ENCODE measurements at places on chromosomes 12 and 14.

GRCh38 chr14:99057576-99058083 is 214.4 kb downstream of the BCL11B start:
- no peak for DNase-seq

- no peak for DNase-seq
Observed at GRCh38 chr12:66044731-66045130, 85.8 kb downstream of the LLPH start.

GRCh38 chr12:50043854-50044253 is 13.5 kb upstream of the ASIC1 start:
- peak; percentile 13 for DNase-seq

GRCh38 chr14:96351986-96352385 is 11.2 kb downstream of the ATG2B start:
- no peak for DNase-seq

DNA sequence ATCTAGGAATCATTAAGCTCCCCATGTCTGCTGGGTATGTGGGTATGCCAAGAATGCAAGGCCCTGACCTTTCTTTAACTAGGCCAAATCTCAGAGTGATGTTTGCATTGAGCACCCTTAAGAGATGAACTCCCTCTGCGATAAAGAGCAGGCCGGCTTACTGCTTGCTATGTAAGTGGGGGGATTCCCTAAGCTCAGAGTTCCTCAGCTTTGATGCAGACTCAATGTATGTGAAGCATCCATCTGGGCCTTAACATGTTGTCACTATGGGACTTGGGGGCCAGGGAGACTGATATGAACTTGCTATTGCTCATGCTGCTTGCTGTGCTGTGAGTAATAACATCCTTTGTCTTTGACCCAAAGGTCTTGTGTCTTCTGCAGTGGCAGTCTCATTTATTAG is 149.7 kb downstream of the C12orf75 start:
- DNase-seq, result no peak

GRCh38 chr12:41225179-41225578 is 37.1 kb downstream of the PDZRN4 start:
- no peak for DNase-seq

DNA sequence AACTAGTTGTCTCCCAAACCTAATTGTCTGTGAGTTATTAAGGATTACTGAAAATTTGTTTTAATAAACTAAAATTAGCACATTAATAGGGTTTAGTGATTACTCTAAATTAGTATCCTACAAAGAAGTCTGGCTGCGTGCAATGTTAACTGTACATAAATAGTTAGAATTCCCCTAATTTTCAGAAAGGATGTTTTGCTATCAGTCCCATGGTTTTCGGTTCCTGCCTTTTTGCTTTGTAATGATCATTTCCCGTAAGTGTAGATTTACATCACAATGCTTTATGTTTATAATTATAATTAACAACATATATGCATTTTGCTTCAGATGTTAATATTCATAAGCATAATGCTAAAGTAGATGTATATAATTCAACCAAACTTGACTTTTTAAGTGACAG is 19.8 kb upstream of the LYZ start:
- no peak for DNase-seq

DNA sequence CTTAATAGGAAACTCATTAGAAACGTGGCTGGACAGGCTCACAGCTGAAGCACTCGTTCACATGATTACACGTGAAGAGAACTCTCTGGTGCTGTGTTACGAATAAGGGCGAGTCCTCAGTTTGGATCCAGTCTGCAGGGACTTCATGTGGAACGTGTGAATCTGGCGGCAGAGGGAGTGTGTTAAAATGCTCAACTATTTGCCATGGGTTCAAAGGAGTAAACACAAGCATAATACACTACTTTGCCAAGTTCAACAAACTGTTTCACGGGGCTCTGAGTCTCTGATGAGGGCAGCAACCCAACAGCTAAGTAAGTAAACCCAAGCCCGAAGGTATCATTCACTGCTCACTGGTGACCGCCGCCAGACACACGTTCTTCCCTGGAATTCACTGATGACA is 42.4 kb downstream of the NUAK1 start:
- DNase-seq, result no peak

- no peak for DNase-seq
Observed at GRCh38 chr14:81187832-81188522, 32.8 kb downstream of the GTF2A1 start.

DNA sequence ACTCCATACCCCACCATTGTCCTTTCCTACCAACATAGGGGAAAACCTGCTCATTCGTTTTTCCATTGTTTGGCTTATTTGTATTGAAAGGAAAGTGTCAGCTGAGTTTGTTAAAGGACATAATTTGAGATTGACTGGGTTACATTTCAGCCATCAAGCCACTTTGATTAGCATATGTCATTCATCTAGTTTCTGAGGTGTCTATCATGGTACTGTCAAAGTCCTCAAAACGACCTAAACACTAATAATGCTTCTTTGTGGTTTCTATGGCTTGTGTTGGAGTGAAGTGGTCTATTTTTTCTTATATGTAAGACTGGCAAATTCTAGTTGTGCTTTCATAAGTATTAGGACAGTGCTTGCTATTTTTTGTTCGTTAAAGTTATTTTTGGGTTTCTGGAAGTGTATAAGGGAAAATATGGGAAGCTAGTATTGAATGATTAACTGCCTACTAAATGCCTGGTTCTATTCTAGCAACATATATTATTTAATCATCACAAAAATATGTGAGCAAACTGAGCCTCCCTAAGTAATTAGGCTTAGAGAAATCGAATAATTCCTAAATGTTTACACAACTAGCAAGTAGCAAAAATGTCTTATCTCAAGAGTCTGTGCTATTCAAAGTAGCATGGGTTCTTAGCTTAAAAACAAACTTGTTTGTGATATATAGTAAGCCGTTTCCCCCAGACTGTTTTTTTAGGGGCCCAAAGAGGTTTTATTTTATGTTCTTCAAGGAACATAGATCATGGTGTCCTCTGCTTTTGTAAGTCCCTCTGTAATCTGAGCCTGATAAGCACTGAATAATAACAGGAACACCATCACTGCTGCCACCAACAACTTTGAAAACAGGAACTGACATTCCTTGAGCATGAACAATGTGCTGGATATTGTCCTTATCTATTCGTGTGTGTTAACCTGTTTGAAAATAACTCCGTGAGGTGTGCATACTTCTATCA is 67.1 kb downstream of the DERA start:
- no peak for DNase-seq

DNA sequence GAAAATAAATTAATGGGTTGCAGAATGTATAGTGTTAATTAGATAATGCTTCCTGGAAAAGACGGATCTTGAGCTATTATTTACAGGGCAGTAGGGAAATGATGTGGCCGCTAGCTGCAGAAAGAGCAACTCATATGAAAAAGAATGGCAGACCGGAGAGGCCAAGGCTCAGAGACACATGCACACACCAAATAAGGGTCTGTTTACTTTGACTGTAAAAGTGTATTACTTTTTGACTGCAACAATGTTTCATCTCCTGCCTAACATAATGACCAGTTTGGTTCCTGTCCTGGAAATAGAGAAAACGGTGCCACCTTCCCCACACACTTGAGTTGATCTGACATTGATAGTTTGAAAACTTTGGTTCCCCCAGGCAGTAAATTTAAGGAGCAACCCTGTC is 290.9 kb downstream of the CACNA1C start:
- DNase-seq, result no peak

DNA sequence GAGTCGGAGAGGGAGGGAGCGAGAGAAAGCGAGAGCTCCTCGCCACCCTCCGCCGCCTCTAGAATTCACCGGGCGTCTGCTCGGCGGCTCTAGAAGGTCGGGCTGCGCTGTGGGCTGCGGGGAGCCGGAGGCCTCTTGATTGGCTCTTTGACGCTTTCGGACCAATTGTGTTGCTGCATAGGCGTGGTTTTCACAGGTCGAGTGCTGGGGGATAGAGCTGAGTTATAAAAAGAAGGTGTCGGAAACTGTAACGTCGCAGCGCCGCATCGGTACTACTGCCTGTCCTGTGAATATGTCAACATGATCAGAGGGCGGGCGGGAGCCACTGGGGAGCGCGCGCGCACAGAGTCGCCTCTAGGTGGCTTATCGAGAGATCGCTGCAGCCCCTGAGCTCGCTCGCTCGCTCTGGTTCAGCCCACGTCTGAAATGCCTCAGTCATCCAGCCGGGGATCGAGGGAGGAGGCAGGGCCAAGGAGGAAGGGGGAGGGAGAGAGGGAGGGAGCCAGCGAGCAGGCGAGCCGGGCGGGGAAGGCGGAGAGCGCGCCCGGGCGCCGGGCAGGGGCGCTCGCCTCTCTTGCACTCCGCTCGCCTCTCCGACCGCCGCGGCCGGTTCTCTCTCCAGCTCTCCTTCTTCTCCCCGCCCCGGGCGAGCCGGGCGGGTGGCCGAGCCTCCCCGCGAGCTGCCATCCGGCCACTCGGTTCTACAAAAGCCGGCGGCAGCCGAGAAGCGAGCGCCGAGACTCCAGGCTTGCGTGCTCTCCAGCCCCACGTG is at the start of gene TBX3:
Gene TBX3 (minus strand): TSS at position 78 of the 772 bp plus-strand sequence. CDS start 975 bp downstream, outside the sequence.
- peak; percentile 70 for DNase-seq

DNA sequence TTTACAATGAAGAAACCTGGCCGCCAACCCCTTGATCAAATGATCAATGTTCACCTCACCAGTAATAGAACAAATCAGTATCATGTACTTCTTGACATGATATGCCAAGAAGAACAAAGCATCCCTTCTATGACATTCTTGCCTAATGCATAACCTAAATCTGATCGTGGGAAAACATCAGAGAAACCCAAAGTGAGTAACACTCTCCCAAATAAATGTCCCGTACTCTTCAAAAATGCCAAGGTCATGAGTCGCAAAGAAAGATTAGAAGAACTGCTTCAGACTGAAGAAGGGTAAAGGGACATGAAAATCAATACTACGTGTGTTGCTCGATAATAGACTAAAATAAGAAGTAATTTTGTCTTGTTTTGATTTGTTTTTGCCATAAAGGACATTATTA is 11.4 kb upstream of the SLC25A3 start:
- no peak for DNase-seq

GRCh38 chr12:111367661-111368221 is 1.2 kb downstream of the PHETA1 start:
- DNase-seq, result no peak

DNA sequence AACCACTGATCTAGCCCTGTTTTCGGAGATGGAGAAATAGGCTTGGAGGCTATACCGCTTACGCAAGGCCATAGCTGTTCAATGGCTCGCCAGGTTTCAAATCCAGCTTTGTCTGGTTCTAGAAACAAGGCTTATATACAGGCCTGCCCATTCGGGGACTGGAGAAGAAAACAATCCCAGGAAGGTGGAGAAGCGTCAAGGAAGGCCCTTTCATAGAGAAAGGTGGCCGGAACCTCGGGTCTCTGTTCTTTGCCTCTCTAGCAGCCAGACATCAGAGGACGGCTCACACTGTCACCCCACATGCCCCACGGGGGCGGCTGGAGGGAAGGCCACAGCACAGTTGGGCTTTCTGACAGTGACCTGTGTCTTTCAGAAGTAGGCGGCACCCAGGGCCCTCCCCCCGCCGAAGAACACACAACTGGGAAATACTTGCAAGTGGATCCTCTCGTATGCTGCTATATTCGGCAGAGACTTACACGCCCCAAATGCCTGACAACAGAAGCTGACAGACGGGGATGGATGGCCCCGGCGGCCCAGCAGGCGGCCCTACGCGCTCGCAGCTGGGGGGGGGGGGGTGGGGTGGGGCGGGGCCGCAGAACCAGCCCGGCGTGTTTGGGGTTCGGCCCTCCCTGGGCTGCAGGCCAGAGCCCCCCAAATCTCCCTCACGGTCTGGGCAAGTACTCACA is 4.5 kb upstream of the SETD1B start:
- DNase-seq, result no peak

- DNase-seq, result no peak
Observed at GRCh38 chr12:55469291-55469690, 647 bp downstream of the OR6C70 start.

- peak; percentile 72 for DNase-seq
Observed at GRCh38 chr14:106564058-106564643, 1037.8 kb downstream of the TMEM121 start.

DNA sequence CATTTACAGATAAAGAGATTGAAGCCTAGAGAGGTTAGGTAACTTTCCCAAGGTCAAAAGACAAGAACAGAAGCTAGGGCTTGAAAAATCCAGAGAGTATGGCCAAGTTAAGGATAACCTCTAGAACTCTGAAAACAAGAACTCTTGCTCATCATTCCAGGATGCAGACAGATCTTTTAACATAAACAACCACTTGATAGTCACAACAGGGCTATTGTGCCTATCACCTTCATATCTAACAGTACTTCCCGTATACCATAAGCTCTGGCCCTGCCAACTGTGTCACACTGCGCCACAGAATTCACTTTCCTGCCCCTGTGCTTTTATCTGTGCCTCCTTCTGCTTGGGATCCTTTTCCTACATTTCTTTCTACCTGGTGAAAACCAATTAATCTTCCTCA is 18.2 kb downstream of the ERP29 start:
- no peak for DNase-seq

- peak; percentile 45 for DNase-seq
Observed at GRCh38 chr14:80930095-80930494, 11.4 kb downstream of the CEP128 start.

- no peak for DNase-seq
Observed at GRCh38 chr14:103775506-103775905, 59.9 kb downstream of the ZFYVE21 start.

DNA sequence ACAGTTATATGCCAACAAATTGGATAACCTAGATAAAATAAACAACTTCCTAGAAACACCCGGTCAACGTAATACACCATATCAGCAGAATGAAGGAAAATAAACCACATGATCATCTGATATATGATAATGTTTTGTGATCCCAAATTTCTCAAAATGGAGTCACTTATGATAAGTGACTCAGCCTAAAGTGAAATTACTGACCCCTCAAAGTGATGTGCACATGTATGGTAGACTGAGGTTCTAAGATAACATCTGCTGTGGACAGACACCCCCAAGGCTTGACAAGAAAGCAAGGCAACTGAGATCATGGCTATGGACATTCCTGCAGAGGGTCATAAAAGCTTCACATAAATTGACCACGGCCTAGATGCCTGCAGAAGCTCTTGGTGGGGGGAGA is 105.1 kb upstream of the DCN start:
- DNase-seq, result no peak

DNA sequence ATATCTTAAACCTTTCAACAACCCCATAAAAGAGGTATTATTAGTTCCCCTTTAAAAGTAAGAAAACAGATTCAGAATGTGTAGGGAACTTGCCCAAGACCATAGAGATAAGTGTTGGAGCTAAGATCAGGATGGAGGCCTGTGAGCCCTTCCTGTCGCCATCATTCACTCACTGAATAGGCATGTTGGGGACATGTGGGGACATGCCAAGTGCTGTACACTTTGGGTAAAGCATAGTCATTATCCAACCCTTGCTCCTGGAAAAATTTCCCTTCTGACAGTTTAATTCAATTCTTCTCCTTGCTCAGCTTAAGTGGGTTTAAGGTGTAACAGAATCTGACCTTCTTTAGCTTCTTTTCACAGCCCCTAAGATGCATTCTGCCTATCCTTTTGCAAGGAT is 28.0 kb upstream of the C12orf42 start:
- DNase-seq, result no peak

DNA sequence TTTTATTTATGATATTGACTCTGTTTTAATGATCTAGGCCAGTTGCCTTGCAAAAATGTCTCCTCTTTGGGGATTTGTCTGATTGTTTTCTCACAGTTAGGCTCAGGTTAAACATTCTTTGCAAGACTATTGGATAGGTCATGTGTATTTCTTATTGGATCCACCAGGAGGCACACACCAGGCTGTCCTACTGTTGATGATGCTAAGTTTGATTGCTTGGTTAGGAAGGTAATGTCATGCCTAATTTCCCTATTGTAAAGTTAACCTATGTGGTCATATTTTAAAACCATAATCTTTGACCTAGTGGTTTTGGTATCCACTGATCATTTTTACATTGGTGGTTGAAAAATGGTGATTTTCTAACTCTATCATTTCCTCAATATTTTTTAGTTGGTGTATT is 137.1 kb downstream of the BRMS1L start:
- DNase-seq, result peak; percentile 32

Data from activated CD4-positive, alpha-beta T cell treated with anti-CD3 and anti-CD28 coated beads, Interleukin-2, amount 50 U/mL, for 16 hours (primary cell).